ENCODE measurements at places on chromosomes 4 and X. TPM values are rescaled to one million over a fixed set of nuclear protein-coding genes. Genes with fewer than 3 reads are reported as not detected.

GRCh38 chr4:124573056-124573455, 139.5 kb downstream of the ANKRD50 start:
- DNase-seq: no peak

GRCh38 chr4:26248647-26249046, 72.2 kb upstream of the RBPJ start:
- no peak for DNase-seq

DNA sequence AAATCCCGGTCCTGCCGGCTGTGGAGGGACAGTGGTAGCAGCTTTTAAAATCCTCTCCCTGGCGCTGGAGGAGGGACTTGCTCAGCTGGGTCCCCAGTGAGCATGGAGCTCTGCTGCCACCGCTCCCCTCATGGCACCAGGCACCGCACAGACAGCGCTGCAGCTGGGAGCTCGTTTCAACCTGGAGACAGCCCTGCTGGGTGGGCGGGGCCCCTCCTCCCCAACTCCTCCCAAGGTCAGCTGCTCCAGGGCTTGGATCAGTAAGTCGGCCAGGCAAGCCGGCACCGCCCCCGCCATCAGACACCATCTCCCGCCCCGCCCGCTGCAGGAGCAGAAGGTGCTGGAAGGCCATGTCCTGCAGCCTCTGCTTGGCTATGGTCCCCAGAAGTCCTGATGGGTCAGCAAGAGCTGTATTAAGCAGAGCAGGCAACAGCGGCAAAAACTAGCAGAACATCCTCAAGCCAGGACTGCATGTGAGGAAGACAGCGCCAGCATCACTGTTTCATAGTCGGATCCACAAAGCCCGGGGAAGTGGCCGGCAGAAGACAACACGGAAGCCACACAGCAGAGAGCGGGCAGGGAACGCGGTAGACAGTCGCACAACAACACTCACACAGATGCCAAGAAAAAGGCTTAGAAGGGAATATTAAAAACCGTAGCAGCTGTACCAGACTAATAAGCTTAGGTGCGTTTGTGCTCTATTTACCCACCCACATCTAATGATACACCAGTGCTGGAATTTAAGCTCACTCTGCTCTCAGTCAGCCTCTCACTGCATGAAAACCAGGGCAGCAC, 16.2 kb downstream of the ZFYVE28 start:
- peak; percentile 32 for DNase-seq

GRCh38 chr4:162366146-162366545, 202.3 kb upstream of the FSTL5 start:
- DNase-seq: no peak

DNA sequence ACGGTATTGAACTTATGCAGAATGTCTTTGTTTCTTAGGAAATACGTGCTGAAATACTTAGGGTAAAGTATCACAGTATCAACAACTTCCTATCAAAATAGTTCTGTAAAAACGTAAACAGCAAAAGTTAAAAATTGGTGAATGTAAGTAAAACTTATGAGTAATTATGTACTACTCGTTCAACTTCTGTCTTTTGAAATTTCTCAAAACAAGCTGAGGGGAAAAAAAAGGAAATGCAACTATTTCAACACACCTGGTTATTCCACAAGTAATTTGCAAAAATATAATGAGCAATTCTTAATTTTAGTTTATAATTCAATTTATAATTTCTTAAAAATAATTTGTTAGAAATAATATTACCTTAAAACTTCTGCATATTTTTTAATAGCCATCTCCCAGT, 8.3 kb downstream of the PPID start:
- DNase-seq: no peak

DNA sequence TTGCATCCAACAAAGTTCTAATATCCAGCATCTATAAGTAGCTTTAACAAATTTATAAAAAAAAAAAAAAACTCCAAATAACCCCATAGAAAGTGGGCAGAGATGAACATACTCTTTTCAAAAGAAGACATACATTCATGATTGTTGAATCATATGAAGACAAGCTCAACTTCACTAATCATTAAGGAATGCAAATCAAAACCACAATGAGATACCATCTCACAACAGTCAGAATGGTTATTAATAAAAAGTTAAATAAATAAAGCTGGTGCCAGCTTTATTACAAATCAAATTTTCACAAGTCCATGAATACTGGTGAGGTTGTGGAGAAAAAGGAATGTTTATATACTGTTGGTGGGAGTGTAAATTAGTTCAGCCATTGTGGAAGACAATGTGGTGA, 592.0 kb downstream of the IQCM start:
- DNase-seq: no peak

- no peak for DNase-seq
Measured at GRCh38 chrX:139052461-139052860, 340.9 kb upstream of the FGF13 start.

DNA sequence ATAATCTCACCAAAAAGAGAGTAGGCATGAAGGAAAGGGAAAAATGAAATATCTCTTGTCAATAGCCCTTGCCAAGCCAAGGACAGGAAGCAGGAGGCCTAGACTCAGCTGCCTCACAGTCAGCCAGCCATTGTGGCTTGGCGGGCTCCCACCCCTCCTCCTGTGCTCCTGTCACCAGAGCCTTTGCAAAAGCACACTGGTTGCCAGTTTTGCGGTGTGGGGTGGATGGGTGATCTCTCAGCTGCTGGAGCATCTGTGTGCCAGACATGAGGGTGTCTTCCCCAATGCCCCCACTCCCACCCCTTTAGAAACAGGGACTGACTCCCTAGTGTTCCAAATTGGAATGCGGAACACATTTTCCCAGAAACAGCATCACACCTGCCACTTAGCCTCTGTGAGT, 26.1 kb downstream of the ARHGEF6 start:
- DNase-seq: peak; percentile 46

DNA sequence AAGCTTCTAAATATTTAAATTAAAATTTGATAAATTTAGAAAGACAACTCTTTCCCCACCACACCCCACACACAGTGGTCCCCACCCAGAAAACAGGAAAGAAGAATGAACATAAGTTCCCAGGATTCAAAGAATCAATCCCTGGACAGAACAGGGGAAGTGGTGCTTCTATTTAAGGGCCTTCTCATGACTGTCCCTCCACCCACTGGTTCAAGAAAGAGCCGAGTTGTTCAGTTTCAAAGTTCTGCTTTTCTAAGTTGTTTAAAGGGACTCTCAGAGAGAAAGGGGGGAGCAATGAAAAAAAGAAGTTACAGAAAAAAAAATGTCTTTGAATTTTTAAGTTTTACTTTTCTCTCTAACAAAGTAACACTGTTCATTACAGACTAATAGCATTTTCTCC, 195.8 kb downstream of the PDGFC start:
- no peak for DNase-seq

DNA sequence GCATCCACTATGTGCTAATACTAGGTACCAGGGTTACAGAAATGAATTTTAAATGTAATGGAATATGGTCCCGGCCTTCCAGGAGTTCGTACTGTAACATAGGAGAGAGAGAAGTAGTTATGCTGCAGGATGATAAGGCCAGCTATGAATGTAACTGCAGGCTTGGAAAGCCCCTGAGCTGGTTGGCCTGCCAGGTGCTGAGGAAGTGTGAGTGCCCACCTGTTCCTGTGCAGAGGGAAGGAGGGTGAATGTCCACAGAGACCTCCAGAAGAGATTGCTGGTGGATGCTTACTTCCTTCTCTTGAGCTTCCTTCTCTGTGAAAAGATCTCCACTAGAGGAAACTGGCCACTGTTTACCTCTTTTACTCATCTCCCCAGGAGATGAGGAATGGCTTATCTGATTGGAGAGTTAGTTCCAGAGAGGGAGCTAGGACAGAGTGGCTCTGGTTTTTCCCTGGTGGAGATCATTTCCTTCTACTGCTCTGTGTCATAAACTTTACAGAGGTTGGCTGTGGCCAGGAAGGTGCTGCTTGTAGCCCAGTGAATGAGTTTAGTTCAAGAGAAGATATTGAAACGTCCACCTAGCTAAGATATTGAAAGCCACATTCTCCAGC, 114.0 kb upstream of the LNX1 start:
- DNase-seq: no peak

DNA sequence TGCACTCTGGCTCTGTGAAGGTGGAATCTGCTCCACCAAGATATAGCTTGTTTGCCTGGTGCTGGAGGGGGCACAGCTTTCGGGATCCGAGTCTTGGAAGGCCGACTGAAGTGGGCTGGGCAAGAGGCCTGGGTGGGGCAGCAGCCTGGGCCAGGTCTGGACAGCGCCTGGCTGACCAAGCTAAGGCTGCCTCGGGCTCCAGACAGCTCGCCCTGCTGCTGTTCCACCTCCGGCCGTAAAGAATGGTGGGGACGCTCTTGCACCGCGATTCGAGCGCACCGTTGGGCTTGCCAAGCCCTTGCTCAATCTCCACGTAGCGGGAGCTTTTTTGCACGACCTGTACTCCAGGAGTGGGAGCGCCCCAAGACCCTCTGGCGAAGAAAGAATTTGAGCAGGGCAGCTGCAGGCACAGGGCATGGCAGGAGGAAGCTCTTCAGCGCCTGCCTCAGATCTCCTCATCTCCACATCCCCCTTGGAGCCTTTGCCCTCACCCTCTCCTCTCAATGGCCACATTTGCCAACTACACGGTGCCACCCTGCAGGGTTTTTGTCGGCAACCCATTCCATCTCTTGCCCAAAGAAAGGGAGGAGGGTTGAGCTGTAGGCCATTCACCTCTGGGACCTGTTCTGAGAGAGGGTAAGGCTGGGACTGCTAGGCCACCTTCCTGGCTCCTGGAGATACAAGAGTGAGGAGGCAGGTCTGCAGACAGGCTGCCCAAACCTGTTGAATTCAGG, 18.9 kb downstream of the CNGA2 start:
- peak; percentile 23 for DNase-seq

The TBC1D1 gene
- total RNA-seq: 63.9 TPM

The FAM184B gene
- total RNA-seq: not detected

The NMU gene
- not detected for total RNA-seq

The KCND1 gene
- total RNA-seq: 0.66 TPM

The FAAH2 gene
- total RNA-seq: 30.2 TPM

The TCEAL2 gene
- total RNA-seq: 6.4 TPM

The MRFAP1 gene
- total RNA-seq: 142 TPM

The MAGEA4 gene
- total RNA-seq: not detected

The SPACA5 gene
- not detected for total RNA-seq

The AMBN gene
- not detected for total RNA-seq
